ENCODE measurements at places on chromosomes 4 and X.

DNA sequence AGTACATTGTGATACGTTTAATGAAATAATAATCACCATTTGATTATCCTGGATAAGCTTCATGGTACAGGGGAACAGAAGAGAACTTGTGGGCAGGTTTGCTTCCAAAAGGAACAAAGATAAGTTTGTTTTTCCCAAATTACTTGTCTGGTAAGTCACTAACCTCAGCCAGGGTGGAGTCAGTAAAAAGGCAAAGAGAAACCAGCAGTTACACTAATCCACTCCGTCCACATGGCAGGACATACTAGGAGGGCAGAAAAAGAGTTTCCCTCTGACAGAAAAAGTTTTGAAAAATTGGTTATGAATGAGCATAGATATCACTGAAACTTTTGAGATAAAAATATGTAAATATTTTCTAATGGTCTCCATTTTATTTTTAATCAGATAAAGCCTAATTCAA, 285.9 kb downstream of the IL15 start:
- no peak for DNase-seq

DNA sequence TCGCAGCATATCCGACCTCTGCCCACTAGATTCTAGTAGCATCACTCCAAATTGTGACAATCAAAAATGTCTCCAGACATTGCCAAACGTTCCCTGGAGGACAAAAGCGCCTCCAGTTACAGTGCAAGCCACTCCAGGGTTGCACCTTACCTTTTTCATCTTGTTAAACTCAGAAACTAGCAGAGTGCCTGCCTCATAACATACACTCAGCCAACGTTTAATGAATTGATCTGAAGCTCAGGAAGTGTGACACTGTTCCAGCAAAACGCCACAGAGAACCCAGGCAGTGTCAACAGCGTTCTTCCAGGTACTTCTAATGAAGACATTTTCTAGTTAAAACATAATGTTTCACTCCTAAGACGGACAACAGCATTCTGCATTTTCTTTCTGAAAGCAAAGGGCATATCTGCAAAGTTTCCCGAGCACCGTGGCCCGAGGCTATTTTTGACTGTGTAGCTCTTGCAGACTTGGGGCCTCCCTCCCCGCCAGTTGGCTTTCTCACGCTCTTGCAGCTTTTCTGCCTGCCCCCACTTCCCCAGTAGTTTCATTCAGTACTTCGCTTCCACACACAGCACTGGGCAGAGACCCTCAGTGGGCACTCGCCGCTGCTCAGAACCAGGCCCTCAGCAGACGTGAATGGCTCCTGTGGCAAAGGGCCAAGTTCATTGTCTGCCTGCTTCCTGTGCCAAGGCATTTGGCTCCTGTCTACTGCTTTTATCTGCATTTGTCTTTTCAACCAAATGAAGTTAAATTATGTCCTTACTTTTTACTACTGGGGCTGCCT, 133.4 kb upstream of the TTC29 start:
- no peak for DNase-seq

GRCh38 chr4:2587213-2587823, 50.9 kb downstream of the FAM193A start:
- DNase-seq = no peak

GRCh38 chr4:101355246-101355645, 7.9 kb upstream of the PPP3CA start:
- DNase-seq = no peak

- no peak for DNase-seq
These were observed 36.0 kb upstream of the SMARCAD1 start for GRCh38 chr4:94171616-94172015.

All from CD4-positive, alpha-beta T cell treated with Interferon alpha-2 for 1 hour (primary cell).